ENCODE measurements at places on chromosomes 3 and 15.

- no peak for DNase-seq
Observed at GRCh38 chr3:66411961-66412887, 88.6 kb downstream of the LRIG1 start.

DNA sequence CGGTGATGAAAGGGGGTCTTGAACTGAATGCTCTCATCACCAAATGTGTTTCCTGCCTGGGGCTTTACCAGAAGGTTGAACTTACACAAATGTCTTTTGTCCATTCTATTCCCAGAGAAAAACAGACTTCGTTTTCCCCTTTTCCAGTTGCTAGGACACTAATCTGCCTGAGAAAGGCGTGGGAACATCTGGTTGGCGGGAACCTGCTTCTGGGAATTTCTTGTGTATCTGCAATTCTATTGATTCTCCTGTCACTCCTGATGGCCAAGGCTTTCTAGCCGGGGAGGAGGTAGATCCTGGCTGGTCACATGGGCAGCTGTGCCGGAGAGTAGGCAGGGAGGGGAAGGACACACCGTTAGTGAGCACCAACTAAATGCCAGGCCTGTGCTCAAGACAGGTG lies 31.1 kb upstream of the CCDC174 start:
- DNase-seq = no peak

- DNase-seq = no peak
Observed at GRCh38 chr15:60708684-60709083, 229.7 kb upstream of the ICE2 start.

GRCh38 chr3:73041537-73041936 lies 19.9 kb upstream of the EBLN2 start:
- DNase-seq = no peak

DNA sequence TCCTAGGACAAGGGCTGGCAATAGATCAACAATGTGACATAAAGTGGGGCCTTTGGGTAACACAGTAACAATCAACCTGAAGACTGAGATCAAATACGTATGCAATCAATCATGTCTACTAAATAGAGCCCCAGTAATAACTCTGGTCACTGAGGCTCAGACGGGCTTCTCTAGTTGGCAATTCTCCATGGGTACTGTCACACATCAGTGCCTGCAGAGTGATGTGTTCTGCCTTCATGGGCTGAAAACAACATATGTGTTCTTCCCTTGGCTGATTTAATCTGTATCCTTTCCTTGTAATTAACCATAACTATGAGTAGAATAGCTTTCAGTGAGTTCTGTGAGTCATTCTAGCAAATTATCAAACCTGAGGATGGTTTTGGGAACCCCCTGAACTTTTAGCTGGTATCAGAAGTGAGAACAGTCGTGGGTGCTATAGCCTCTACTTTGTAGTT lies 113.6 kb downstream of the TMCO5A start:
- no peak for DNase-seq

DNA sequence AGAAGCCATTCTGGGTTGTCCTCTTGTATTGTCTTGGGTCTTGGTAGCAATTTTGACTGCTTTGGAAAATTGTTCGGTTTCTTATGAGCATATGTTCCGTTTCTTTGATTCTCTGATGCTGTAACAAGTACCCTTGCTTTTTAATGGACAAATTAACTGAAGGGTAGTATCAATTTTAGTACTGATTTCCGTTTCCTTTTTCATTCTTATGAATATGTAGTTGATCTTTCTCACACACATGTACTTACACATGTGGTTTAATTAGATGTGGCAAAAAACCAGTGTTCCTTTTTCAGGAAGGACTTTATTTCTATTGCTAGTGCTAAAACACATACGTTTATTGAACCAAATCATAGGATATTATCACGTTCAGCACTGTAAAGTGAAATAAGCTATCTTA lies 119.1 kb downstream of the TCF12 start:
- DNase-seq = no peak

DNA sequence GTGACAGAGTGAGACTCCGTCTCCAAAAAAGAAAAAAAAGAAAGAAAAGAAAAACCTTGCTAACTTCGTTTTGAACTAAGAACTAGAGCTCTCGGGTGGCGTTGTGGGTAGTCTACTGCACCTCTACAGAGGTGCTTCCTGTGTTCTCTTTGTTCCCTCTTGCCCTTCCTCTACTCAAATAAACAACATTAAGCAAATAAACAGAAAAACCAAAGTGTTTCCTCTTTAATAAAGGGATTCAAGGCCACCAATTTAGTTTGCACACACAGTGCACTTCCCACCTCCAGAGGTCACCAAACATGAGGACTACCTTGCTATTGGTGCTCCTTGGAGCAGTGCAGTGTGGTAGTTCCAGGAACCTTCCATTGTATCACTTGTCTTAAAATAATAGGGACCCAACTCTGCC lies 354.2 kb upstream of the TBL1XR1 start:
- no peak for DNase-seq

GRCh38 chr3:54837964-54838363 lies 89.9 kb downstream of the LRTM1 start:
- no peak for DNase-seq

DNA sequence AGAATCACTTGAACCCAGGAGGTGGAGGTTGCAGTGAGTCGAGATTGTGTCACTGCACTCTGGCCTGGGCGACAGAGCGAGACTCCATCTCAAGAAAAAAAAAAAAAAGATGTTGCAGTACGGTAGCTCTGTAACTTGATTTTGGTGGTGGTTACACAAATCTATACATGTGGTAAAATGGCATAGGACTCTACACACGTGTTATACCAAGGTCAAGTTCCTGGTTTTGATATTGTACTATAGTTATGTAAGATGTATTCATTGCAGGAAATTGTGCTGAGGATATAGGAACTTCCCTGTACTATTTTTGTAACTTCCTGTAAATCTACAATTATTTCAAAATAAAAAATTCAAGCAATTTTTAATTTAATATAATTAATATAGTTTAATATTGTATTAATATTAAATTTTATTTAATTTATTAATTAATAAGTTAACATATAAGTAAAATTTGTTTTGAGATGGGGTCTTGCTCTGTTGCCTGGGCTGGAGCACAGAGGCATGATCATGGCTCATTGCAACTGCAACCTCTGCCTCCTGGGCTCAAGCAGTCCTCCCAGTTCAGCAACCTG lies 9.9 kb downstream of the MYD88 start:
- DNase-seq = no peak

- peak; percentile 66 for DNase-seq
Observed at GRCh38 chr3:142501004-142501926, 53.4 kb upstream of the XRN1 start.

DNA sequence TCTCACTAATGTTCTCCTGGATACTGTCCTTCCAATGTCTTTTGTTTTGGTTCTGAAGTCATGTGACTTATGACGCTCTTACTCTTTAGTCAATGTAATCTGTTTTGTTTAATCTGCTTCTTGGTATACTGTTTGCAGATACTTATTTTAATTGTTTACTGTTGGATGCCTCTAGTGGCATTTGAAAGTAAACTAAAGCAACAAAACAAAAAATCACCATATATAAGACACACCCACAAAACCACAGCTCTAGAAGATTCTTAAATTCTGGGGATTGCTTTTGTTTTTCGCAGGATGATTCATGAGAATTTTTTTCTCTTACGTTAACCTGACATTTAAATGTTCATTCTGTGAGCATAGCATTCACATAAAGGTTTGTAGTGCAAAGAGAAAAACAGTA lies 16.8 kb downstream of the SLC25A26 start:
- DNase-seq = no peak

DNA sequence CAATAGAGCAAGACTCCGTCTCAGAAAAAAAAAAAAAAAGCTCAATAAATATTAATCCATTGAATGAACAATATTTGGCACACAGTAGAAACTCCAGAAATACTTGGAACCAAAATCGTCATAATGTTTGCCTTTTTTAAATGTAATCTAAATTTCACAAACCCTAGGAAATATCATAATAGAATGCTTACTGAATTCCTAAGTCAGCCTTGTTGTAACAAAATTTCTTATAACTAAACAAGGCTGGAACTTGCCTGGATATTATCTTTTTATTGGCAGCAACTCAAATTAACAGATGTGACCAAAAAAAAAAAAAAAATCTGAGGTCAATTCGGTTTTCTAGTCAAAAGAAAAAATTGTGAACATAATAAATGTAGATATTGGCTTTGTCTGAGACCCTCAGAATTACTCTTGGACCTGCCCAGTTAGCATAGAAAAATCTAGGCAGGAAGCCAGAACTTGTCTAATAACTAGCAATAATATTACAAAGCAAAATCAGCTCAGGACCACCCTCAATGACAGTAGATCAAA lies 33.3 kb downstream of the GABPB1 start:
- no peak for DNase-seq

- DNase-seq = no peak
Observed at GRCh38 chr3:194086388-194087075, 49.4 kb upstream of the HES1 start.

- no peak for DNase-seq
Observed at GRCh38 chr15:100544338-100544841, 15.6 kb upstream of the CERS3 start.

- no peak for DNase-seq
Observed at GRCh38 chr3:94433811-94434210, 370.9 kb downstream of the NSUN3 start.

DNA sequence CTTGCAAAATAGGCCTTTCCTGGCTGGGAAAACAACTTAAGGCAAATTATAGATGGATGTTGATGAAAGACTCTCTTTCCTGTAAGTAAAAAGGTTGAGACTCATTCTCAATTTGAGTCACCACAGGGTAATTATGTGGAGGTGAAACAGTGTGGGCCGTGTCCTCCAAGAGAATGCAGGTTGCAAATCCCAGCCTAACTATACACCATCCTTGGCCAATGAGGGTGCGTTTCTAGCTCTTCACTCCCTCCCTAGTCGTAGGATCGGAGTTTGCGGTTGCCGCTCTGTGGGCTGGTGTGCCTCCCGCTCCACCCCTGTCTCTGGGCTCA lies 259.9 kb downstream of the PLCL2 start:
- no peak for DNase-seq

- DNase-seq = no peak
Observed at GRCh38 chr3:39460677-39461076, 6.8 kb upstream of the MOBP start.

GRCh38 chr15:68809517-68809916 lies 11.2 kb downstream of the ANP32A start:
- DNase-seq = no peak

GRCh38 chr3:50339485-50340146 lies 1.0 kb downstream of the RASSF1 start:
- no peak for DNase-seq

DNA sequence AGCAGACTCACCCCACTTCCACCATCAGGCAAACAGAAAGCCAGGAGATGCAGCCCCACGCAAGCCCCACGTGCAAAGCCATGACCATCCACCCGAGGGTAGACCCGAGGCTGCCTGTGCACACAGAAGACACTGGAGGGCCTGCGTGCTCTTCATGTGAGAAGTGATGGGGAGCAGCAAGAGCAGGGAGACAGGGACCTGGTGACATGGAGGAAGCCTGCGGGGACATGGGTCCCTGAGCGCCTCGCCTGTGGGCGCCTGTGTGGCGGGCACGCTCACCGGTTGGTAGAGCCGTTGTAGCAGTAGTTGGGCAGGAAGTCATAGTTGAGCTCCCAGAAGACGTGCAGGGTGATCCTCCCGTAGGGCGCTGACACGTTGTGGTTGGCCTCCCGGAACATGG lies 65.0 kb downstream of the NIPA2 start:
- DNase-seq = no peak

DNA sequence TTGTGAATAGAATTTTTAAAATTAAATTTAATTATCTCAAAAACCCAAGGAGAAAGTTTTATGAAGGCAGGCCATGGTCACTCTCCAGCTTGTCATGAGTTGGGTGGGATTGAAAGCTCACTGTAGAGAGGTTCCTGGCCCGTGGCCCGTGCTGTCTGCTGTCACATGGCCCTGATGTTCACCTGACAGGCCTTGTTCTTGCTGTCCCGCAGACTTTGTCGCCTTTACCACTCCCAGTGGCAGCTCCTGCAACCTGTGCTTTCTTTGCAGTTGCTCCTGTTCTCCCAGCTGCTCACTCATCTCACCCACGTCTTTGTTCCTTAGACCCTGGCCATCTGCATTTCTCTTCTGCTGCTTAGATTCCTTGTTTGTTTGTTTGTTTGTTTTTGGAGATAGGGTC lies 35.6 kb downstream of the DHX30 start:
- no peak for DNase-seq

GRCh38 chr3:111810909-111811308 lies 48.2 kb upstream of the PHLDB2 start:
- DNase-seq = no peak

DNA sequence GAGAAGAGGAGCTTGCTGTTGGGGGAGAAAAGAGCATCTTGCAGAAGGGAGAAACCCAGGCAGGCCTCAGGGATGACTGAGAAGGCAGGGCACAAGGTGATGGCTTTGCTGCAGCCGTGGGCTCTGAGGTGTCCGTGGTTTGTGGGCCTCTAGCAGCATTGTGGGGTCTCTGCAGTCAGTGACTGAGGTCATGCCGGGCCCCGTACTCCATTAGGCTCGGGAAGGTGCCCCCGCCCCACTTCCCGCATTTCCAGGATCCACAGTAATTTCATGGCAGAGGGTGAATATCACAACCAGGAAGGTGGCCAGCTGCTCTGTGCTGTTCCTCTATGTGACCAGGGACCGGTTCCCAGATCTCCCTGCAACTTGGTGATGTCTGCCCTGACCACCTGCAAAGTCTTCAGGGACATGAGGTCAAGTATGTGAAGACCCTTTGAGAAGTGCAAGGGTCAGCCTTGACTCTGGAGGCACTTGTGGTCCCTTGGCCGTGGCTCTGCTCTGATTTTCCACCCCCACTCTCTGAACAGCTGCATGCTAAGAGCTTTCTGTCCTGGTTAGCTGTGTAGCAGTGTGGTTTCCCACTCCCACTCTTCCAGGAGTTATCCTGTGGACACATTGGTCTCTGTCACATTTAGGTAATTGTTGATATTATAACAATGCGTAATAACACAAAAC lies 3.6 kb downstream of the KLF13 start:
- no peak for DNase-seq

DNA sequence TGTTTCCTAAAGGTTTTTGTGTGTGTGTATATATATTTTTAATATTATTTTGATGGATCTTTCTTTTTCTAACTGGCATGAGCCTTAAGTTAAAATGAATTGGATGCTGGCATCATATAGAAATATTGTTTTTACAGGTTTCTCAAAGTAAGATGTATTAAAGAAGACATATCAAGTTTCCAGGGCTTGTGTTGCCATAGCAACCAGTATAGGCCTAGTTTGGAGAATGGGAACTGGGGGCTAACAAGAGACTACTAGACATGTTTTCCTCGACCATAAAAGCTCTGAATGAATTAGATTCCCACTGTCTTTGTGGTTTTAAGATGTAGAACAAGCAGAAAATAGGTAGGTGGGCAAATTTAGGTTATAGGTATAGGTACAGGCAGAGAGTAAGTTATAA lies 771.4 kb downstream of the TUSC7 start:
- no peak for DNase-seq
